ENCODE measurements at places on chromosomes 13 and 19.

- DNase-seq = no peak
Observed at GRCh38 chr19:15216363-15216762, 15.6 kb upstream of the NOTCH3 start.

- DNase-seq = peak; percentile 62
Observed at GRCh38 chr13:108227651-108228272, 9.6 kb downstream of the ABHD13 start.

- DNase-seq = no peak
Observed at GRCh38 chr19:3494559-3494958, 5.9 kb downstream of the DOHH start.

- DNase-seq = peak; percentile 28
Observed at GRCh38 chr19:49469828-49470614, 4.0 kb upstream of the FLT3LG start.

GRCh38 chr13:94598281-94598680 is 2.3 kb upstream of the TGDS start:
- DNase-seq = no peak

GRCh38 chr13:53206455-53206854 is 177.8 kb downstream of the OLFM4 start:
- DNase-seq = no peak

GRCh38 chr13:38687246-38688229 is 661 bp downstream of the FREM2 start:
- DNase-seq = no peak

GRCh38 chr19:38190061-38190460 is 34.0 kb downstream of the DPF1 start:
- no peak for DNase-seq

DNA sequence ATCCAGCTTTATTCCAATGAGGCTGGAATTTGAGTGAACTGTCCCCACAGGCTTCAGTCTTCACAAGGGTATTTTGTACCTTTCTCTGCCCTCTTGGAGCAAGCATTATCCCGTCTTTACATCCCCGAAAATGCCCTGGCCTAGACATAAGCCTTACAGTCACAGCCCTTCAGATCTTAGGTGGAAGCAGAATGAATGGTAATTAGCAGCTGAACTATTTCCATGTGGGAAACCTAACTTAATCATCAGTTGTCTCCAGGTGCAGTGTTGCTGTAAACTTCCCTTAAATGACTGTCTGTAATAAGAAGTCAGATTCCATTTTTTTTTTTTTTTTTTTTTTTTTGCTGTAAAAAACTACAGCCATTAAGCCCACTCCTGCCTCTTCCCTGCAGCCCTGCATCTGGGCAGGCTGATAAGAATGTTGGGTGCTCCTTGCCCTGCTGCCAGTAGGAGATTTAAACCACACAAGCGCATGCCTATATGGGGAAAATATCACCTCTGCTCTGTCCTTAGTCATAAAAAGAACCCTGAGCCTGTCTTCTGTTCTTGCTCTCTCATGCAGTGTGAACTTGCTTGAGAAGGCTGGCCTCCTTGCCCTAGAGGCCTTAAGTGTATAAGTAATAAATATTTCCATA is 426.8 kb upstream of the SLITRK5 start:
- peak; percentile 7 for DNase-seq

GRCh38 chr13:32201809-32202208 is 113.4 kb downstream of the ZAR1L start:
- DNase-seq = no peak

GRCh38 chr13:45299194-45299593 is 41.8 kb downstream of the TPT1 start:
- peak; percentile 56 for DNase-seq

DNA sequence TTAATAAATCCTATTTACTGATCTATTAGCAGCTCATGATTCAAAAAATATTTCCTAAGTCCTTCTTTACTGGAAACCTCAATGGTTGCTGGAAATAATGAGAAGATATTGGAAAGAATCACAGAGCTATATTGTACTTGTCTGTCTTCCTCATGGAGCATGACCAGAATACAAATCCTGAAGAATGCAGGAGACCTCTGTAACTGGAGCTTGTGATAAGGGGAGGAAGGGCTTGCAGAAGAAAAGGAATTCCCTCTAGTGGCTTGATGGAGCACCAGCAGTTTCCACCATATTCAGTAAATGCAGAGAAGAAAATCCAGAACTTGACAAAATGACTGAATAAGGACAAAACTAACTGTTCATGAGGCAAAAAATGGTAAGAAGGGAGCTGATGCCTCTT is 1333.1 kb downstream of the EFNB2 start:
- DNase-seq = no peak

DNA sequence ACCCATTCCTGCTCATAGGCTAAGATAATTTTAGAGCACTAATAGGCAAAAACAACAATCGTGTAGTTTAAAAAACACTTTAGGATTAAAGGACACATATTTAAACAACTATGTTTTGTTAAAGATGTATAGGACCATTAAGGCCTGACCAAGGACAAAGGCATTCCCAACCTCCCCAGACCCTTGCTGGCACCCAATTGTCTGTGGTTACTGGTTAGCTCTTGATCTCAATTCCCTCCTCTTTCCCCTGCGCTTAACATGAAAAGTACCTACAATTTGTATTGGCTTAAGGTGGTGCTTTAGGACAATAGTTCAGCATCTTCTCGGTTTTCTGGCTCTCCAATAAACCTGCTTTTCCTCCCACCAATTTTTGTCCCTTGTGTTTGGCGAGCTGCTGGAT is 51.0 kb downstream of the TEX26 start:
- no peak for DNase-seq

- DNase-seq = no peak
Observed at GRCh38 chr19:38563475-38563874, 54.3 kb downstream of the MAP4K1 start.

DNA sequence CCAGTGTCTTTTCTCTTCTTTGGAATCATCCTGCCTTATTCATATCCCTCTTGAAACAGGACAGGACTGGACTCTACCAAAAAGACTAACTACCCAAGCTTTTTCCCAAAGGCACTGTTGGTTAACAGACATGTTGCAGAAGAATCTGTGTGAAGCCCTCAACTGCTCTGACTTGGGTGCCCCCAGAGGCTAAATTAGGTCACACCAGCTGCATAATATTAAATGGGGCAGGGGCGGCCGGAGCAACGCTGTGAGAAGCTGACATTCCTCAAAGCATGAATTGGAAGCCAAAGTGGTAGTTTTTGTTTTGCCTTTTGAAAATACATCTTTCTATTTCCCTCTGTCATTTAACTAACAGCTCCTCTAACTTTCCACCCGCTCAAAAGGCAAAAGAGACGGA is 185.9 kb downstream of the LHFPL6 start:
- no peak for DNase-seq

GRCh38 chr13:27635266-27635665 is 13.6 kb downstream of the POLR1D start:
- DNase-seq = no peak

GRCh38 chr13:49356223-49356622 is 87.6 kb downstream of the CAB39L start:
- DNase-seq = no peak

DNA sequence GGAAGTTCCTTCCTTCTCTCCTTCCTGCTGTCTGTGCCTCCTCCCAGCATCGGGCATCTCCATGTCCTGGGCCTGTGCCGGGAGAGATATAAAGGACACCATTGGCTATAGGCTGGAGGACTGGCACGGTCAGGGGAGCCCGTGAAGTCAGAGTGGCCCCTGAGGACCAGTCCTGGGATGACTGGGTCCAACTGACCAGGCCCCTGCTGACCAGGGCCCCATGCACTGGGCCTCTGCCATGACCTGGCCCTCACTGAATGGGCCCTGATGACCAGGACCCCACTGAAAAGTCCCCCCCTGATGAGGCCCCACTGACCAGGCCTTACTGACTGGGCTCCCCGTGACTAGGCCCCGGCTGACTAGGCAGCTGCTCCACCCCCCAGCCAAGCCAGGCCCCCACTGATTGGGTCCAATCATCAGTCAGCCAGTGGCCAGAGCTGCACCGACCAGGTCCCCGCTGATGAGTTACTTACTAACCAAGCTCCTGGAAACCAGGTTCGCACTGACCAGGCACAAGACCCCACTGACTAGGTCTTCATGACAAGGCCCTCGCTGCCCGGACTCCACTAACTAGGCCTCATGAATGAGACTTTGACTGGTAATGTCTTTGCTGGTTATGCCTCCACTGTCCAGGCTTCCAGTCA is 20.0 kb upstream of the ZNF14 start:
- DNase-seq = no peak

DNA sequence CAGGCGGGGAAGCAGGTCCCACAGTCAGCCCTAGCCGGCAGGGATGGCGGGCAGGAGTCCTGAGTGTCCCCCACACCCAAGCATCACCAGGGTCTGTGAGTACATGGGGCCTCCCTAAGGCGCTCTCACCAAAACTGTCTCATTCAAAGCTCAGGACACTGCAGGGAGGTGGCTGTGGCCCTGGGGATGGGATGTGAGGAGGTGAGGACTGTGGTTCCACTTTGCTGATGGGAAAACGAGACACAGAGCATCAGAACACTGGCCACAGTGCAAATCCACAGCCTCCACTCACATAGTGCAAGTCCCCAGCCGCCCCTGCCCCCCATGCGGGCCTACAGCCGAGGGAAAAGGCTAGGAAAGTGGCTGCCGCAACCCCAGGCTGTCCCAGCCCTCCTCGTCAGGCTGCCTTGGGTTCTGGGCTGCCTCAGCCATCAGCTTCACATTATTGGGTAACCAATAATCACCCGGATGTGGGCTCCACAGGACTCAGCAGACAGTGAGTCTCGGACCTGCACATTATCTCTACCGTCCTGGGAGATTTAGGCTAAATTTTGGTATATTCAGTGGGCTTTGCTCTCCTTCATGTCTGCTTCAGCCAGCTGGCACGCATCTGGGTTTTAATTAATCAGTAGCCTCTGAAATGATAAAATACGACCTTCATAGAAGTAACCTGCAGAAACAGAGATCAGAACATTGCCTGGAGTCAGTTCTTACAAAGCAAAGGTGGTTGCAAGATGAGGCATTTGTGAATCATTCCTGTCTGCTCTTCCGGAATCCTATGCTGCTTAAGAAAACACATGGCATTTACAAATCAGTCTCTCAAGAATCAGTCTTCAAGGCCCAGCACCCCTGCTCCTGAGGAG is 77.0 kb downstream of the SOX1 start:
- DNase-seq = no peak

DNA sequence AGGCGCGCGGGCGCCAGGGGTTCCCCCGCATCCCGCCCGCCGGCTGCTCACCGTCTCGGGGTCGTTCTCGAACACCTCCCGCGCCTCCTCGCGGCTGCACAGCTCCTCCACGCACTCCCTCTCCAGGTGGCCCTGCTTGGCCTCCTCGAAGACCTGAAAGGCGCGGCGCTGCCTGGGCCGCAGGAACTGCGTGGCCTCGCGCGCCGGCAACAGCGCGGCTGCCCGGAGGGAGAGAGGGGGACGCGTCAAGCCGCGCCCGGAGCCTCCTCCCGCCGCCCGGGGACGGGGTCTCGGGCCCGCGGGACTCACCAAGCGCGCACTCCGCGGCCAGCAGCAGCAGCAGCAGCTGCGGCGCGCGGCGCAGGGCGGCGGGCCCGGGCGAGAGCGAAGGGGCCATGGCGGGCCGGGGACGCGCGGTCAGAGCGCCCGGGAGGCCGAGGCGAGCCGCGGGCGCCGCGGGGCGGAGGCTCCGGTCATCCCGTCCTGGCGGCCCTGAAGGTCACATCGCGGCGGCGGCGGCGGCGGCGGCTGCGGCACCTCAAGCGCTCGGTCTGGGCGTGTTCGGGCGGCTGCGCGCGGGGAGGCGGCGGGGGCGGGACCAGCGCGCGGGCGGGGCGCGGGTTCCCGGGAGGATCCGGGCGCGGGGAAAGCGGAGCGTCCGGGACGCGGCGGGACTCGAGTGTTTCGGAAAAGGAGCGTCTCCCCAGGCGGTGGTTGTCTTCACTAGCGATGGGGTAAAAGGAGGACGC is at the start of gene GAS6:
Gene GAS6, minus strand, starts transcription at position 553 of the 749 bp plus-strand sequence. Its CDS starts 156 bp downstream, at position 397.
- no peak for DNase-seq

DNA sequence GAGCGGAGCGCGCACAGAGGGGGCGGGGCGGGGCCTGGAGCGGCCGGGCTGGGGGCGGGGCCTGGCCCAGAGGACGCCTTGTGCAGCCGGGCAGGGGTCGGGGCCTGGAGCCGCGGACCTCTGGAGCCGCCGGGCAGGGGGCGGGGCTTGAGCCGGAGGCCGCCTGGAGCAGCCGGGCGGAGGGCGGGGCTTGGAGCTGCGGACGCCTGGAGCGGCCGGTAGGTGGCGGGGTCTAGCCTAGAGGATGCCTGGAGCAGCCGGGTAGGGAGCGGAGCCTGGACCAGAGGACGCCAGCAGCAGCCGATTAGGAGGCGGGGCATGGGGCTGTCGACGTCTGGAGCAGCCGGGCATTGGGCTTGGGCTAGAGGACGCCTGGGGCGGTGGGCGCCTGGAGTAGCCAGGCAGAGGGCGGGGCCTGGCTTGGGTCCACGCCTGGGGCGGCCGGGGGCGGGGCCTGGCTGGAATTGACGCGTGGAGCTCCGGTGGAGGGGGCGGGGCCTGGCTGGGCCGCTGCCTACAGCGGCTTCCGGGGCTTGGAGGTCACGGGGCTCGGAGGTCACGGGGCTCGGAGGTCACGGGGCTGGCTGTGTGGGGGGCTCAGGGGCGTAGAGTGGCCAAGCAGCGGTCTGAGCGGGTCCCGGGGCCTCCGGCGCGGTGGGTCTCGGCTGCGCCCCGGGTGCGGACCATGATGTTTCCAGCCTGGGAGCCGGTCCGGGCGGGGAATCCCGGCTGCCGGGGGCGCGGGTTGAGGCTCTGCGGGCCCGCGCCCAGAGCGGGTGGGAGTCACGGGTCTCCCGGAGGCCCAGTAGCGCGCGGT is at the start of gene ANKRD10:
Gene ANKRD10, minus strand, starts transcription at position 13 of the 817 bp plus-strand sequence. CDS start 135 bp downstream, outside the sequence.
- peak; percentile 97 for DNase-seq

DNA sequence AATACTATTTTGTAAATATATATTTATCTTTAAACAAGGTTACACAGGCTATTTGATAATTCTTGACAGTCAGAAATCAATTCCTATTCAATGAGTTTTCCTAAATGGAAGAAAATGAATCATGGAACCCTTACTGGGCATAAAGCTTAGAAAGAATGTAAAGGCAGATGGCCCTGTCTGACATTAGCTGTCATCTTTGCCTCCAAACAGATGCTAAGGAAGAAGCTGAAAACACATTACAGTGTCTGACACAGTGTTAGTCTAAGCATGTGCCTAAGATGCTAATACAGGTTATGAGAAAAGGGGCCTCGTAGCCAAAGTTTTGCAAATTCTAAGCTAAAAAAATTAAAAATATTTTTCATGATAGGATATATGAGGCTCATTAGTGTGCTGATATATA is 112.8 kb downstream of the ITGBL1 start:
- no peak for DNase-seq
